ENCODE measurements at places on chromosomes 7 and 10. TPM values are rescaled to one million over a fixed set of nuclear protein-coding genes. Genes with fewer than 3 reads are reported as not detected.
A peak's percentile ranks its signal among the peaks of the same experiment; 100 is the strongest.

Gene TAS2R38
- total RNA-seq = not detected

Gene TDRD1
- 0.05 TPM for total RNA-seq

Gene C10orf53
- not detected for total RNA-seq

Gene TMEM176B
- total RNA-seq = not detected

Gene MAPK8
- 41.1 TPM for total RNA-seq

Gene IKZF1
- total RNA-seq = 295 TPM

DNA sequence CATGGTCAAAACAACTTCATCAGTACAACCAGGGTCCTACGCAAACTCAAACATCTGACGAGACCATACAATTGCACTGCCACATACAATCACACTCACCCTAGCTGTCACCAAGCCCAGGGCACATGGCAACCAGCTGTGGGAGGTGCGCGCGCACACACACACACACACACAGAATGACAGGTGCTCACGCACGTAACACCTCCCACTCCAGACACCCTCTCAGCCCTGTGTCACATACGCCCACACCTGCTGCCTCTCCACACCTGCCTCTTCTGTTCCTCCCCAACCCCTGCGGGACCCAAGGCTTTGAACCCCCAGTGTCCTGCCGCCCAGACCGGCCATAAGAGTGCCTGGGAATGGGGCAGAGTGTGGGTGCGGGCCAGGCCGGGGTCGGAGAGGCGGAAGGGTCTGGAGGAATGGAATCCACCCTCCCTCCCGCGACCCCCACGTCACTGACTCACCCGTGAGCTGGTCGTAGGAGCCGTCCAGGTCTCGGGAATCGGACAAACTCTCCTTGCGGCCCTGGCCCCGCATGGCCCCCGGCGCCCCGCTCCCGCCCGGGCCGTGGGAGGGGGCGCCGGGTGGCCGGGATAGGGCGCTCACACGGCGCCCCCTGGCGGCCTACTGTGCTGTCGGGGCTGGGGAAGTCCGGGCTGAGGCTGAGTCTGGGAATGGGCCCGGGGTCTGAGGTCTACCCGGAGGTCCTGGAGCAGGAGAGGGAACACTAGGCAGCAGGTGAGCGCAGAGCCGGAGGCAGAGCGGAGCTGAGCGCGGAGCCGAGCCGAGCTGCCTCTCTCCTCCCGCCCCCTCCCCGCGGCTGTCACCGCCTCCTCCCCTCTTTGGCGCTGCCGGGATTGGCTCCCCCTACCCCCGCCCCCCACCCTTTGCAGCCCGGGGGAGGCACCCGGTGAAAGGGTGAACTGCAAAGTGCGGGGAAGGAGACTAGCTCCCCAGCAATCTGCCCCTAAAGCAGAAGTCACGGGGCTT is at the start of gene KCNIP2:
Gene KCNIP2 (minus strand): TSS at position 769 of the 990 bp plus-strand sequence. CDS start 232 bp downstream, at position 537.
- H3K4me3 ChIP-seq = peak within 1 kb of the TSS; percentile 66
- H3K36me3 ChIP-seq = peaks cover 2% of the 10 kb centered on the region
- no peak within 1 kb of the TSS for H3K27ac ChIP-seq
- peaks cover 43% of the 10 kb centered on the region for H3K4me1 ChIP-seq
- peak; percentile 78 for DNase-seq
- peaks cover 14% of the 10 kb centered on the region for H3K27me3 ChIP-seq

DNA sequence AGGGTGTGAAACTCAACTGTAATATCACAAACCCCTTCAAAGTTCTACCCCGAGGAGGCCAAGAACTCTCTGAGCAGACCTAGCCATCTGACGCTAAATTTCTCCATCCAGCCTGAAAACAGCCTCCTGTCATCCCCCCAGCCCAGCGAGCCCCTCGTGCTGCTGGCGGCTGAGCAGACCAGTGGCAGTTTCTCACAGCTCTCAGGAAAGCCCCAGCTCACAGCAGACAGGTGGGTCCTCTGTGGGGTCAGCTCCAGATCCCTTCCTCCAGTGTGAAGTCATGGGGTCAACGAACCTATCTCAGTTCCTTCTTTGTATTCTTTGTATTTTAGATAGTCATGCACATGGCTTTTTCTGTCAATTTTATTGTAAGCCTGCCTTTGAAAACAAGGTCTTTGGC is 7.8 kb downstream of the GARIN1A start:
- peaks cover 2% of the 10 kb centered on the region for H3K27me3 ChIP-seq
- H3K36me3 ChIP-seq = no peaks in the 10 kb centered on the region
- H3K4me3 ChIP-seq = no peak overlapping the region

- H3K4me3 ChIP-seq = no peak overlapping the region
- no peaks in the 10 kb centered on the region for H3K27me3 ChIP-seq
- H3K36me3 ChIP-seq = peaks cover 43% of the 10 kb centered on the region
- DNase-seq = peak; percentile 43
- H3K27ac ChIP-seq = peak overlapping the region; percentile 92
- H3K4me1 ChIP-seq = peaks cover 91% of the 10 kb centered on the region
Observed at GRCh38 chr7:92645114-92646061, 55.2 kb upstream of the FAM133B start.

DNA sequence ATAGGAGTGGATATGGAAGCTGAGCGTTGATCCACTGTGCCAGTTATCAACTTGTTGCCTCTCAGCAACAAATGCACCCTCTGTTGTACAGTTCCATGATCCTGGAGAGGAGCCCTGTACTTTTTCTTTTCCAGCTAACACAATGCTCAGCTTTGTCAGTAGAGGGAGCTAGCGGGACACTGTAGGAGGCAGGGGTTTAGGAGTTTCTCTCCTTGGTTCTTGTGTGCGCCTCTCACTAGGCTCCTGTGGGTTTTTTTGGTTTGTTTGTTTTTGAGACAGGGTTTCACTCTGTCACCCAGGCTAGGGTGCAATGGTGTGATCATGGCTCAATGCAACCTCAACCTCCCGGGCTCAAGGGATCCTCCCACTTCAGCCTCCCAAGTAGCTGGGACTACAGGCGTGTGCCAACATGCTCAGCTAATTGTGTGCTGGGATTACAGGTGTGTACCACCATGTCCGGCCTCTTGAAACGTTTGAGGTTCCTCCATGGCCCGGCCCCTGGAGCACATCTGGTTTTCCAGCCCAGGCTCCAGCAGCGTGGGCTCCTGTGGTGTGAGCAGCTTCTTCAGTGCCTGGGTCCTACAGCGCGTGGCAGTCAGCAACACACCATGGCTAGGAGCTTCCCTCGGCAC is 12.0 kb upstream of the MARVELD1 start:
- no peaks in the 10 kb centered on the region for H3K27me3 ChIP-seq
- no peak overlapping the region for H3K27ac ChIP-seq
- H3K4me1 ChIP-seq = no peaks in the 10 kb centered on the region
- no peak overlapping the region for H3K4me3 ChIP-seq
- no peaks in the 10 kb centered on the region for H3K36me3 ChIP-seq

DNA sequence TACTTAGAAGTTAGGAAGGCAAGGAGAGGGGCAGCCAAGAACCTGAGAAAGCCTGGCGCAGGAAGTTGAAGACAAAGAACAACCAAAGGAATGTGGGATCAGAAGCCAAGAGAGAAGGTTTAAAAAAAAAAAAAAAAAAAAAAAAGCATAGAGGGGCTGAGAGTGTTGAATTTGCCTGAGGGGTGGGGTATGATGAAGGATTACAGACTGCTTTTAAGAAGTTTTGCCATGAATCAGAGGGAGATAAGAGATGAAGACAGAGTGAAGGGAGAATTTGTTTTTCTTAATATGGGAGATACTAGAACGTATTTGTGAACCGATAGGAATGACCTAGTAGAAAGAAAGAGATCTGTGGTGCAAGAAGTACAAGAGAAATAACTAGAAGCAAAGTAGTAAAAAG is 6.7 kb downstream of the SLC26A4 start:
- peaks cover 26% of the 10 kb centered on the region for H3K27me3 ChIP-seq
- no peak for DNase-seq
- no peak overlapping the region for H3K4me3 ChIP-seq
- peaks cover 5% of the 10 kb centered on the region for H3K4me1 ChIP-seq
- H3K27ac ChIP-seq = no peak overlapping the region

- no peak overlapping the region for H3K27ac ChIP-seq
- no peak overlapping the region for H3K4me3 ChIP-seq
- H3K36me3 ChIP-seq = no peaks in the 10 kb centered on the region
Observed at GRCh38 chr10:111107023-111107422, 30.2 kb downstream of the ADRA2A start.

DNA sequence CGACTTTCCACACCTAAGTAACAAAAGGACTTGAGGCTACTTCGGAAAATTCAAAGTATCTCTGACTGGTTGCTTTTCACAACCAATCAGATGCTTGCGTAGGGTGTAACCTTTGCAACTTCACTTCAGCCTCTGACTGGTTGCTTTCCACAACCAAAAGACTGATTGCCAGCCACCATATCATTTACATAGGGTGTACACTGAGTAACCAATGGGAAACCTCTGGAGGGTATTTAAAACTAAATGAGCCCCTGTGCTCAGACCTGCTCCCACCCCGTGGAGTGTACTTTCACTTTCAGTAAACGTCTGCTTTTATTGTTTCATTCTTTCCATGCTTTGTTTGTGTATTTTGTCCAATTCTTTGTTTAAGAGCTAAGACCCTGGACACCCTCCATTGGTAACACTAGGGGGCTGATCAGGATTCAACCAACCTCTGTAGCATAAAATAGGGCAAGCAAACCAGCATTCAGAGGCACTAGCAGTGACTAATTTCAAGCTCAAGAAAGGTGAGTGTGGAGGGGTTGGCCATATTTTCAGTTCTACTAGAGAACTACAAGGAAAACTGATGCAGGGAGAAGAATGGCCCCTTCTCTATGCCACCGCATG is 390.8 kb downstream of the POM121L12 start:
- no peaks in the 10 kb centered on the region for H3K36me3 ChIP-seq
- H3K4me1 ChIP-seq = no peaks in the 10 kb centered on the region
- DNase-seq = no peak
- no peak overlapping the region for H3K27ac ChIP-seq
- H3K4me3 ChIP-seq = no peak overlapping the region

DNA sequence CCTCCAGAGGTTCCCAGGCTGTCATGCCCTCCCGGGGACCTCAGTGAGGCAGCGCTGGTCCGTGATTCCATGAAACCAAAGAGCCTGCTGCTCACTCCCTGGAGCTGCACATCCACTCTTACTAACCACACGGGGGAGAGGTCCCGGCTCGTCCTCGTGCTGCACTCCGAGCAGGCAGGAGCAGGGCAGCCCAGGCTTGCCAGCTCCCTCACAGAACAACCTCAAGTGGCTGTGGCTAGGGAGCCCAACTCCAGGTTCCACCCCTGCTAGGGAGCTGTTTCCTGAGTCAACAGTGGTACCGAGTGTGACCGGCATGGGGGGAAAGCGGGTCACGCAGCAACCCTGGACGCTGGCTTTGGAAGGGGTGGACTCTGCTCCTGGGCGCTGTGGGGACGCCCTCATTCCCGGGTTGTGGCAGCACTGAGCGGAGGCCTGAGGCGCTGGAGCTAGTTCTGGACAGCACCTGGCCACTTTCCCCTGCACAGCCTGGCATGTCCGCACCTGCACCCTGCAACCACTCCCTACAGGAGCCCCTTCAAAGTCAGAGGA is 27.9 kb upstream of the PPP2R2D start:
- no peak overlapping the region for H3K4me3 ChIP-seq
- H3K36me3 ChIP-seq = no peaks in the 10 kb centered on the region
- DNase-seq = no peak

DNA sequence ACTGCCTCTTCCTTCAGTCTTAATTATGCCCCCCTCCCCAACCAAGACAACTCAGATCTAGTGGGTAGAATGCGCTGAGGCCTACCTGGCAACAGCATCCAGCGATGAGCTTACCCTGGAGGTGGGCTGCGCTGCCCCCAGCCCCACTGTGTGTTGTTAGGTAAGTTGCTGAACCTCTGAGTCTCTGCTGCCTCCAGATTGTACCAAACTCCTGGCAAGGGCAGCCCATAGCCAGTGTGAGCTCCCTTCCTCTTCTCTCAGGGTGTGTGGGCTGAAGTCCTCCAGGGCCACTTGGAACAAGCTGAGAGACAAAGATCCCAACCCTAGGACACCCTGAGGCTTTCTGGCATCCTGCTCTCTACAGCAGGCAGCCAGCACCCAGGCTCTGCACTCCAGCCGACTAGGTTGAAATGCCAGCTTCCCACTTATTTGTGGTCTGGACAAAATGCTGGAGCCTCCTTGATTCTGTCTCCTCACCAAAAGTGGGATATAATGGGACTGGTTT is 135.3 kb downstream of the ARHGAP22 start:
- no peak overlapping the region for H3K27ac ChIP-seq
- DNase-seq = no peak
- no peaks in the 10 kb centered on the region for H3K36me3 ChIP-seq
- no peak overlapping the region for H3K4me3 ChIP-seq
- no peaks in the 10 kb centered on the region for H3K27me3 ChIP-seq

- H3K27ac ChIP-seq = no peak within 1 kb of the TSS
- peaks cover 46% of the 10 kb centered on the region for H3K27me3 ChIP-seq
- H3K4me3 ChIP-seq = no peak within 1 kb of the TSS
- H3K36me3 ChIP-seq = no peaks in the 10 kb centered on the region
- peaks cover 5% of the 10 kb centered on the region for H3K4me1 ChIP-seq
- no peak for DNase-seq
Observed at GRCh38 chr10:35605191-35605590, at the start of gene GJD4. Gene GJD4 (plus strand): TSS chr10:35605341. CDS start chr10:35605568, 227 bp downstream.

- no peak overlapping the region for H3K27ac ChIP-seq
- no peak overlapping the region for H3K4me3 ChIP-seq
- no peaks in the 10 kb centered on the region for H3K36me3 ChIP-seq
- DNase-seq = no peak
Observed at GRCh38 chr10:78162853-78163252, 129.2 kb downstream of the RPS24 start.

DNA sequence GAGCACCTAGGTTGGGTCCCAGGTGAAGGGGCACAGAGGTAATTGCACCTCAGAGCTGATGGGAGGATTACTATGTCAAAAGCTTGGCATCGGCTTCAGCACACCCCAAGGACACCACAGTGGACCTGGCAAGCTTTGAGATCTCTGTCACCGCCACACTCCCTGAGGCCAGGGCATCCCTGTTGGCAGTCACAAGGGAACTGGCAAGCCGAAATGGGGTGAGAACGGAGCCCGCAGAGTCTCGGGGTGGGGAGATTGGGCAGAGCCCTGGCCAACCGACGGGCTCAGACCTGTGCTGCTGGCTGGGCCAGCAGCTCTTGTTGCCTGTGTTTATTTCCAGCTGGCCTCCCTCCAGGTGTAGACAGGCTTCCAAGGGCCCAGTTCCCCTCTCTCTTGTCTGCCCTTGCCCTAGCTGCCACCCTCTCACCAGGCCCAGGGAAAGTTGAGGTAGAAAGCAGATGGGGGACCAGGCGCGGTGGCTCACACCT is 2.5 kb downstream of the HSPB1 start:
- no peak overlapping the region for H3K27ac ChIP-seq
- H3K4me1 ChIP-seq = peaks cover 15% of the 10 kb centered on the region
- peaks cover 4% of the 10 kb centered on the region for H3K27me3 ChIP-seq
- DNase-seq = no peak
- H3K36me3 ChIP-seq = peaks cover 14% of the 10 kb centered on the region

DNA sequence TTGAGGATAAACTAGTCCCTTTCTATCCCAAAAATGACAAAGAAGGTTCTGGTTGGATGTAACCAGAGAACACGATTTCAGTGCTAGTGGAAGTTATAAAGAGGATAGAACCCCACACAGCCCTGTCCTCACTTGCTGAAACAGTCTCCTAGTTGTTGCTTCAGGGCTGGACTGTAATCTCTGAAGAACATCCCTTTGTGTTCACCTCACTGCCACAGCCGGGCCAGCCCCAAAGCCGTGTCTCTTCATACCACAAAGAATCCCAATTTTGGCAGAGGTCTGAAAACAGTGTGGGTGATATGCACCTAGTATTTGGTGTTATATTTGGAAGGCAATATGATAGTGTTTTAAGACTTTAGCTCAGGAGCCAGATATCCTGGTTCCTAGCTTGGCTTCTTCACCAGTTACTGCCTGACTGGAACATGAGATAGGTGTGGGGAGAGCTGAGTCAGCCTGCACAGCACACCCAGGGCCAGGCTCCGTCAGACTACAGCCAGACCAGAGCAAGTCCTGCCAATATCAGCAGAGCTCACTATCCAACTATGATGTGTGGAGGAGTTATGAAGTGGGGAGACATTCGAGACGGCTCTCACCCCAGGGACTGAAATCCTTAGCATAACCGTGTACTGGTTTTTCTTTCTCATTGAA is 21.2 kb downstream of the CYP3A4 start:
- no peak overlapping the region for H3K4me3 ChIP-seq
- H3K36me3 ChIP-seq = no peaks in the 10 kb centered on the region
- no peak for DNase-seq
- H3K27me3 ChIP-seq = no peaks in the 10 kb centered on the region
- peaks cover 6% of the 10 kb centered on the region for H3K4me1 ChIP-seq
